ENCODE measurements at places on chromosomes 1 and 21.

GRCh38 chr1:235898126-235898525 lies 31.4 kb upstream of the LYST start:
- DNase-seq, result no peak

DNA sequence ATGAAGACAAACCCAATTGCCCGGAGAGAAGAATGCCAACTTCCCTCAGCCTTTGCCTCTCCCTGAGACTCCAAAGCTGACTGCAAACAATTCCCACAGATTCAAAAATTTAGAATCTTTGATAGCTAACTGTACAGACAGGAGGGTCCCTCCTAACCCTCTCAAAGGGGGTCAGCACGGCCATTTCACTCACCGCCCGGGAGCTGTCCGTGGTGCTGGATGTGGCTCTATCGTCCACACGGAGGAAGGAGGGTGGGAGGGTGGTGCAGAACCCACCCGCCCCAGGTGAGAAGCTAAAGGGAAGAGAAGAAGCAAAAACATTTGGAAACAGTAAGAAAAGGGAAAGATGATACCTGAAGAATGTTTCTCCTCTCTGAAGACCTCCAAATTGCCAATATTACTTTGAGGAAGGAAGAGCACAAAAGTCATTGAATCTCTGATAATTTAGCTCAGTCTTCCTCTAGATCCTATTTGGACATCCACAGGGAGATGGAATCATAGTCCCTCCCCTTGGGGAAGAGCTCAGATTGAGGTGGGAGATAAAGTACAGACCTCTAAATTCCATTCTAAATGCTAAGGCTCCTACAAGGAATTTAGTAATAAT lies 45.6 kb downstream of the RHBG start:
- DNase-seq, result no peak

DNA sequence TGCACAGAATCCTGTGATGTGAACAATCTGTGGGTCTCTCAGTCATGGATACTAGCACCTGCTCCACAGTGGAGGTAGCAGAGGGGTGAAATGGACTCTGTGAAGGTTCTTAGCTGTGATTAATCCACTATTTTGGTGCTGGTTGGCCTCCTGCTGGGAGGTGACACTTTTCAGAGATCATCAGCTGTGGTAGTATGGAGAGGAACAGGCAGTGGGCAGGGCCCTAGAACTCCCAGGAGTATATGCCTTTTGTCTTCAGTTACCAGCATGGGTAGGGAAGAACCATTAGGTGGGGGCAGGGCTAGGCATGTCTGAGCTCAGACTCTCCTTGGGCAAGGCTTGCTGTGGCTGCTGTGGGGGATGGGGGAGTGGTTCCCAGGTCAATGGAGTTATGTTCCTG lies 54.0 kb upstream of the KCNJ15 start:
- DNase-seq, result no peak

- no peak for DNase-seq
Observed at GRCh38 chr21:41948901-41949300, 4.9 kb downstream of the C2CD2 start.

DNA sequence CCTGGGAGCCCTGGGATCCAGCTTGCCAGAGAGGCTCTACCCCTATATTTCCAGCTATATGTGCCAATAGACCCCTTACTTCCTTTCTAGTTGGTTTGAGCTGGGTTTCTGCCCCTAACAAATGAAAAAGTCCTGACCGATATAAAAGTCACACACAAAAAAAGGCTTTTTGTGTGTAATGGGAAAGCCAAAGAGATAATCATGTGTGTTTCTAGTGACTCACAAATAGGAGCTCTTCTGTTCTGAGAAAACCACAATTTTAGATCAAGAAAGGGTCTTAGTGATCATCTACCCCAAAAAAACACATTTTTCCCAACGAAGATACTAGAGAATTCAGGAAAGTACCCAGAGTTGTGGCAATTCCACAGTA lies 23.0 kb upstream of the PLEKHA6 start:
- no peak for DNase-seq

- no peak for DNase-seq
Observed at GRCh38 chr1:225668222-225668621, 15.3 kb upstream of the ENAH start.

GRCh38 chr1:117176579-117176978 lies 34.1 kb downstream of the VTCN1 start:
- no peak for DNase-seq

Measured in activated CD4-positive, alpha-beta T cell treated with anti-CD3 and anti-CD28 coated beads, Interleukin-10, Interleukin-2, amounts not matched to agents 100 ng/mL and 50 ng/mL, durations not matched to agents 16 hours and 8 hours (primary cell).